ENCODE measurements at places on chromosomes 6 and 20.
A peak's percentile ranks its signal among the peaks of the same experiment; 100 is the strongest.

DNA sequence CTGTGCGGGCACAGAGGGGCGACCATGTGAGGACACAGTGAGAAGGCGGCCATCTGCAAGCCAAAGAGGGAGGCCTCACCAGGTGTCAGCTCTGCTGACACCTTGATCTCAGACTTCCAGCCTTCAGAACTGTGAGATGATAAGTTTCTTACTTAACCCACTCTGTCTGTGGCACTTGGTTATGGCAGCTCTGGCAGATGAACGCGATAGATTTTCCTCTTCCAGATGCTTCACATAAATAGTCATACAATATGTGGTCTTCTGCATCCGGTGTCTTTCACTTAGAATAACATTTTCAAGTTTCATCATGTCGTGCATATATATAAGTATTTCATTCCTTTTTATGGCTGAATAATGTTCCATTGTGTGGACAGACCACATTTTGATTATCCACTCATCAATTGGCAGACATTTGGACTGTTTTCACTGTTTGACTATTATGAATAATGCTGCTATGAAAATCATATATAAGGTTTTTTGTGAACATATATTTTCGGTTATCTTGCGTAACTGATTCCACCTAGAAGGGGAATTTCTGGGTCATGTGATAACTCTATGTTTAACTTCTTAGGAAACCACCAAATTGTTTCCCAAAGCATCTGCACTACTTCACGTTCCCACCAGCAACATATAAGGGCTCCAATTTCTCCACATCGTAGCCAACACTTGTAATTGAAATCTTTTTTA, 30.2 kb downstream of the PRR18 start:
- DNase-seq: peak; percentile 17

- DNase-seq: peak; percentile 67
Observed at GRCh38 chr20:10505827-10506226, 70.7 kb downstream of the SLX4IP start.

- DNase-seq: no peak
Observed at GRCh38 chr20:62752181-62752670, 43.6 kb downstream of the NTSR1 start.

GRCh38 chr6:28089054-28089453, 8.7 kb downstream of the ZNF165 start:
- DNase-seq: no peak

DNA sequence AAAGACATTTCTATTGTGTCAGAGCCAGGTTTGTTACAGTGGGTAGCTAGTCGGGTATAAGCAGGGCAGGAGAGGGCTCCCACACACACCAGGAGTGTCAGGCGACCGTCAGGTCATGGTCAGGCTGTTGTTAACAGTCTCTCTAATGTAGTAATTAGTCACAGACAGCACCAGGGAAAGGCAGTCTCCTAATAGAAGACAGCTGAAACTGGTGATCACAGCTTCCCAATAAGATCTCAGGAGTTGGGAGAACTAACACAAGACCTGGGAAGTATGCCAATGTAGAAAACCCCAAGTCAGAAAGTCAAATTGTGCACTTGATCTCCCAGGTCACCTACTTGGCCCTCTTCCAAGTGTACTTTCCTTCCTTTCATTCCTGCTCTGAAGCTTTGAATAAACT, 53.0 kb upstream of the GPR6 start:
- no peak for DNase-seq

- DNase-seq: no peak
Observed at GRCh38 chr6:44697327-44697726, 309.8 kb downstream of the CDC5L start.

GRCh38 chr20:32201296-32201976, 6.1 kb downstream of the PLAGL2 start:
- DNase-seq: peak; percentile 65

- no peak for DNase-seq
Observed at GRCh38 chr6:38836585-38836984, 121.5 kb downstream of the DNAH8 start.

DNA sequence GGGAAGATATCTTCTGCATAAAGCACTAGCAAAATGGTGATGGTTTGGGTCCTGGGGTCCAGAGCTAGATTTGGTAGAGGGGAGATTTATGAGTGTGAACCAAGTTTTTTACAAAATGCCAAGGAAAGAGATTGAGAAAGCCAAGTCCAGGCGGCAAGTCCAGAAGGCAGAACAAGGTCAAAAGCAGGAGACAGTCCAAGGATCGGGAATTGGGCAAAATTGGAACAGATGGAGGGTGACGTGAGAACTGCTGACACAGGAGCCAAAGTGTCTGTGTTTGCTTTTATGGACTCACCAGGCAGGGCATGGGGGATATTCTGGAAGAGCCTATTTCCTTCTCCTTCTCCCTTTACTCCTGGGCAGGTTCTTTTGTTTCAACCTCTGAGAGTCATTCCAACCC, 4.1 kb downstream of the NHLRC1 start:
- no peak for DNase-seq

DNA sequence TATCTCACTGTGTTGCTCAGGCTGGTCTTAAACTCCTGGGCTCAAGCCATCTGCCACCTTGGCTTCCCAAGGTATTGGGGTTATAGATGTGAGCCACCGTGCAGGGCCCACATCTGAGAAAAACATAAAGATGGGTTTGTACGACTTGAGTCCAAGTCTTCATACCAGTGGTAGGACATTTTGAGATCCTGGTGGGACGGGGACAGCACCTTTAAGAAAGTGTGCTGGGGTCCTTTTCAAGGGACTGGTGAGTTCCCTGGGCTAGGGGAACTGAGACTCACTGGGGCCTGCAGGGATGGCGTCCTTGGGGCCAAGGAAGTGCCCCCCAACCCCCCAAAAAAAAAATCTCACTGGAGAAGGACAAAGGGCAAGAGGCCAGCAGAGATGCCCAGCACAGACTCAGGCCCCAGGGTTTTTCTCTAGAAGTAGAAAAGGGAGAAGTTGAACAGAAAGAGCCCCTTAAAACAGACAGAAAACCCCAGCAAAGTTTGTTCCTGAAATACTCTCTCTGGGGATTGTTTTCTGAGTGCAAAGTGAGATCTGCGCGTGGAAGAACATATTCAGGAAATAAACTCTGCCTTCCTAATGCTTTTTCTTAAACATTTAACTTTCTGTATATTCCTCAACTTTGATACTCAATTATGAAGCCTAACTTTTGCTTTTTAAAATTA, 10.7 kb downstream of the OSBPL2 start:
- DNase-seq: no peak

GRCh38 chr6:116928677-116929076, 51.6 kb downstream of the RFX6 start:
- no peak for DNase-seq

DNA sequence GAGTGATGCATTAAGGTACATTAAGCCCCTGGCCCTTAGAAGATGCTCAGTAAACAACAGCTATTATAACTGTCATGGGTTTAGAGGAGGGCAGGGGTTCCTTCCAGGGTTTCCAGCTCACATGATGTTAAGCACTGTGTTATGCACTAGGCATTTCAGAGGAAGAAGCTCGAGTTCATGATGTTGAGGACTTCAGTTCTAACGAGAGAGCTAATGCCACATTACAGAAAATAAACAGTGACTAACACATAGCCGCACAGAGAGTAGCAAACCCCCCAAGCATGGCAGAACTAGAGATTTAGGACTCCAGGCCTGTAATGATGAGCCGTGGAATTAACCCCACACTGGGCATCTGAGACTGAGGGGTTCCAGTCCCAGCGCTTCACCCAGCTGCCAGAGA, 105.2 kb downstream of the UNC5CL start:
- DNase-seq: no peak

- no peak for DNase-seq
Observed at GRCh38 chr6:30334075-30334783, 7.5 kb downstream of the TRIM39 start.

- peak; percentile 80 for DNase-seq
Observed at GRCh38 chr6:79570129-79571029, 33.1 kb upstream of the LCA5 start.

GRCh38 chr20:53334861-53335260, 258.8 kb downstream of the ZNF217 start:
- no peak for DNase-seq

DNA sequence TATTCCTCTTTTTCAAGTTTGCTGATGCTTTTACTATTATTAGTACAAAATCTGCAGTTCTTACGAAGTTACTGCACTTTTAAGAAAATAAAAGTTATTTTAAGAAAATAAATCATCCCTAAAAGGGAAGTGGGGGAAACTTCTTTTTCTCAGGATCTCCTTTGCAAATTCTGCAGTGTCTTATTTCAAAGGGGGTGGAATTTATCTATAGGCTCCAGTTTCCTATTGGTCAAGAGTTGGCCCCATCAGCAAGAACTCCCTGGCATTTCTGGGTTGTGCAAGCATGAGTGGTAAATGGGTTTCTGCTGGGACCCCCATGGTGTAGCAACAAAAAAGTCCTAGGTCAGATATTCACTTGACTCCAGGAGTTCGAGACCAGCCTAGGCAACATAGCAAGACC, 136.3 kb upstream of the PRDM1 start:
- DNase-seq: no peak

GRCh38 chr6:1200081-1200408, 111.9 kb upstream of the FOXQ1 start:
- no peak for DNase-seq

- DNase-seq: no peak
Observed at GRCh38 chr20:33526769-33527168, 36.9 kb downstream of the CBFA2T2 start.

GRCh38 chr20:62117658-62118057, 4.6 kb upstream of the LSM14B start:
- no peak for DNase-seq

- no peak for DNase-seq
Observed at GRCh38 chr6:155120034-155120433, 124.9 kb downstream of the TIAM2 start.

DNA sequence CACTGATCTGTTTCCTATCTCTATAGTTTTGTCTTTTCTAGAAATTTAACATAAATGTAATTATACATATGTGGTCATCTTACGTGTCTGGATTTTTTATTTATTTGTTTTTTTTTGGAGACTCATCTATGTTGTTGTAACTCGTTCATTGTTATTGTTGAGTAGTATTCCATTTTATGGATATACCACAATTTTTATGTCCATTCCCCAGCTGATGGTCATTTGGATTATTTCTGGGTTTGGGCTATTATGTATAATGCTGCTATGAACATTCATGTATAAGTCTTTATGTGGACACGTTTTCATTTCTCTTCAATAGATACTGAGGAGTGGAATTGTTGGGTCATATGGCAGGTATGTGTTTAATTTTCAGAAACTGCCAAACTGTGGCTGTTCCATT, 10.2 kb downstream of the DZANK1 start:
- DNase-seq: no peak

- DNase-seq: peak; percentile 15
Observed at GRCh38 chr6:20700375-20700774, 166.1 kb downstream of the CDKAL1 start.

- no peak for DNase-seq
Observed at GRCh38 chr6:26316291-26316690, 48.7 kb upstream of the BTN3A2 start.

DNA sequence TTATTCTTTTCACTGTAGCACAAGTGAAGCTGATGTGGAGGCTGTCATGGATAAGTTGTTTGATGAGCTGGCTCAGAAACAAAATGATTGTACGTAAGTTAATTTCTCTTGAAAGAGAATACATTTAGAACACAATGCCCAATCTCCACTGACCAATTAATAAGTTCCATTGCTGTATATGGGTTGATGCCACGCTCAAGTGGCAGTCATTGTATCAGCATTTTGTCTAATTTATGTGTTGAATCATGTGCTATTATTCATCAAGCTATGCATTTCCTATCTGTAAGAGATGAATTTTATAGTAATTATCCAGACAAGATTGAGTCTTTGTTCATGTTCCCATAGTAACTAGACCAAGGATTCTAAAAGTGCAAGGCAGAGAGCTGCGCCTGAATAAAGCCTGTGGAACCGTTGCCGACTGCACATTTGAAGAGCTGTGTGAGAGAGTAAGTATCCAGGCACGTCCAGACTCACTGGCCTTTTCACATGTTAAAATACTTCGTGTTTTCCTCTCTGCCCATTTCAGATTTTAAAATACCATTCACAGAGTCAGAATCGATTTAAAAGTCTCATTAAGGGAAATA, 83.8 kb upstream of the FOXO3 start:
- DNase-seq: no peak

DNA sequence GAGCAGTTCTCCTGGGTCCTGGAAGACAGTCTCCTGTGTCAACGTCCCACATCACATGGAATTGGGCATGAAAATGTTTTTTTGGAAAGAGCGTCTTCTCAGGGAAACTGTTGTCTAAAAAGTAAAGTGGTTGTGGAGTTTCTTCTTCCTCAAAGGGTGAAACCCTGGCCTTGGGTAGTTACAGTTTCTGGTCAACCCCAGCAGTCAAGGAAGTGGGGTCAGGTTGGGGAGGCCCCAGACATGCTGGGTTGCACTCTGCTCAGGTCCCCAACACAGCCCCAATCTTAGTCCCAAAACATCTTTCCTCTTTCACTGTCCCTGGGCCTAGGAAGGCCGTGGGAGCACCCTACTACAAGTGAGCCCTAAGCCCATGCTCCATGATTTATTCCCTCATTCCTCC, 996 bp upstream of the NFKBIE start:
- DNase-seq: no peak

DNA sequence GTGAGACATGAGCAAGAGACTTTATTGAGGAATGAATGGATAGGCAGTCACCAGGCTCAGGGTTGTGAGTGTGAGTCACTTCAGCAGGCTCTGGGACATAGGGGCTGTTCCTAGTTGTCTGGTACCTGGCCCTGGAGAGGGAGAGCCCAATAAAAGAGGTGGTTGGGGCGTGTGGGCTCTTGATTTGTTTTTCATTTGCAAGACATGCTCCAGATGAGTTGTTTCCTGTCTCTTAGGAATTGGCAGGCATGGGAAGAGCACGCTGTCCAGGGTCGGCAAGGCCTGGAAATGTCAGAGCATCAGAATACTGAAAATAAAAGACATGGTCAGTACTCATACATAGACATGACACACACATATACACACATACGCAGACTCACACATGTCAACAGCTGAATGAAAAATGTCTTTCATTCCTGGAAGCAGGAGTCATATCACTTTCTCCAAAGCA, 166.3 kb upstream of the SULF2 start:
- DNase-seq: peak; percentile 72

DNA sequence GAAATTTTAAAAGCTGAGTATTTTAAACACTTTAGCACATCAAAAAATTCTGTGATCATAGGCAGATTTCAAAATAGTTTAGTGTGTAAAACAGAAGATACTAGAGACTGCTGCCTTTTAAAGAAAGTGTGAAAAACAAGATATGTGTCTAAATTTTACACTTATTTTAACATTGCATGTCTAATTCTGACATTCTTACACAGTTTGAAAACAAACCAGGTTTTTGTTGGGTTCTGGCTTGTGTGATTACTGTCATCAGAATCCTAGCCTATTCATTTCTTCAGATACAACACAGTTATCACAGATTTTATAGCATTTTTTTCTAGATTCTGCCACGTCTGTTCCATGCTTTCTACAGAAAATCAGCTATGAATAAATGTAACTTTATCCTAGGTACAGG, 257.1 kb downstream of the EYS start:
- DNase-seq: no peak

- no peak for DNase-seq
Observed at GRCh38 chr20:34773726-34774125, 51.7 kb downstream of the NCOA6 start.
